ENCODE measurements at places on chromosomes 6 and 20. TPM values are rescaled to one million over a fixed set of nuclear protein-coding genes. Genes with fewer than 3 reads are reported as not detected.

DNA sequence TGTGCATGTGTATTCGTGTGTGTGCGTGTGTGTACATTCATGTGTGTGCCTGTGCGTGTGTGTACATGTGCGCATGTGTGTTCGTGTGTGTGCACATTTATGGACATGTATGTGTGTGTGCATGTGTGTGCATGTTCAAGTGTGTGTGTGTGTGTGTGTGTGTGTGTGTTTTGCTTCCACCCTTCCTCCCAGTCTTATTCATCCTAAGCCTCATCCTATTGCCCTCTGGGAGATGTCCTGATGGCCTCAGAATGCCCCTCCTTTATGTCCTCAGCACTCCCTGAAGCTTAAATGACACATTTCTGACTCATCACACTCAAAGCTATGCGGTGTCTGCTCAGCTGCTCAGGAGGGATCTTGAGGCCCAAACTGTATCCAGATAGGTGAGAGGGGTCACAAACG, 76.6 kb upstream of the CCDC167 start:
- peaks cover 9% of the 10 kb centered on the region for H3K27me3 ChIP-seq
- H3K27ac ChIP-seq = no peak overlapping the region
- H3K4me1 ChIP-seq = no peaks in the 10 kb centered on the region

The SLC32A1 gene
- total RNA-seq = not detected

DNA sequence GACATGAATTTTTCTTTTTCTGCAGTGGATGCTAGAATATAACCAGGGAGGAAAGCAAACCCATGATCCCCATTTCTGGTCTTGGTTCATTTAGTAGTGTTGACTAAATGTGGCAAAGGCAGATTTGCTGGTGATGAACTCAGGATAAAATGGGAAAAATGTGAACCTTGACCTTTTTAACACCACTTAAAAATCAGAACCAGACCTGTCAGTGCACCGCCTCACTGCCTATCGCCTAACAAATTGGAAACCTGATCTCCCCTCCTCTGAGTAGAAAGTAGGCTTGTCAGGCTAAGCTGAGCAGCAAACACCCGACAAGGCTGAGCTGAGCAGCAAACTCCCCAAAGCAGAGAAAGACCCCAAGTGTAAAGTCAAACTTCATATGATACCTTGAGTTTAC, 254.8 kb downstream of the FOXC1 start:
- no peaks in the 10 kb centered on the region for H3K27me3 ChIP-seq
- no peak for DNase-seq
- no peaks in the 10 kb centered on the region for H3K4me1 ChIP-seq
- no peak overlapping the region for H3K4me3 ChIP-seq

GRCh38 chr20:44888226-44889103, 3.0 kb downstream of the YWHAB start:
- DNase-seq = no peak
- no peaks in the 10 kb centered on the region for H3K27me3 ChIP-seq
- peaks cover 55% of the 10 kb centered on the region for H3K36me3 ChIP-seq
- peak overlapping the region; percentile 22 for H3K27ac ChIP-seq

GRCh38 chr6:129370268-129370916, 339.6 kb downstream of the ARHGAP18 start:
- H3K36me3 ChIP-seq = no peaks in the 10 kb centered on the region
- H3K4me3 ChIP-seq = no peak overlapping the region
- H3K27ac ChIP-seq = no peak overlapping the region

DNA sequence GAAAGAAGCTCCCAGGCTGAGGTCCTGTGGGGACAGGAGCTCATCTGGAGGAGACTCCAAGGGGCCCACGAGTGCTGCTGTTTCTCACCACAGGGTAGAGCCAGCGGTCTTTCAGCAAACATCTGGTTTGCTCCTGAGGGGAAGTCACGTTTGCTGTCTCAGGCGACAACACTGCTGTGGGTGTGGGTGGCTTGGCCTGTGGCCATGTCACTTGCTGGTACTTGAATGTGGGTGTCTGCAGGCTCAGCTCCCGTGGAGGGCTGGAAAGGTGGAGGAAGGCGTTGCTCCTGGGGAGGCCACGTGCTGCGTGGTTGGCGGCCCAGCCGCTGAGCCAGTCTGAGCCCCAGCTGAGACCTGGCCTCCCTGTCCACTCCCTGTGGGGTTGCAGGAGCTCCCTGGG, 52.8 kb upstream of the MPC1 start:
- H3K4me3 ChIP-seq = no peak overlapping the region
- H3K4me1 ChIP-seq = peaks cover 17% of the 10 kb centered on the region
- H3K36me3 ChIP-seq = no peaks in the 10 kb centered on the region

GRCh38 chr6:117684749-117685148, 9.5 kb downstream of the NUS1 start:
- no peak for DNase-seq
- H3K4me1 ChIP-seq = peaks cover 22% of the 10 kb centered on the region
- H3K27me3 ChIP-seq = no peaks in the 10 kb centered on the region
- H3K4me3 ChIP-seq = no peak overlapping the region
- no peak overlapping the region for H3K27ac ChIP-seq

DNA sequence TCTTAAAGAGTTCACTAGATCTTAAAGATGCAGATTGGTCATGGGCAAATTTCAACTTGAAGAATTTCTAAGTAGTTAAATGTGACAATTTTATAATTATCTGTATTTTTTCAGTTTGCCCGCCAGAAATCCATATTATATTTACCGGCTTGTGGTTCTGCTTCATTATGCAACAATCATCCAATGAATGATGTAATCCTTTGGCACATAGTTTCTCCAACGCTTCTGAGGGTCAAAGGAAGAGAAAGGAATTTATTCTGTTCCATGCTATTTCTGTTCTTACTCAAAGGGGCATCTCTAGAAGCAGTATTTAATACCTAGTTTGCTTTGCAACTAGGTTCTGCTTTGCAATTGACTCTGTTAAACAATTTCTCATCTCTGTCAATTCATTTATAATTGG, 359.3 kb upstream of the PLCB4 start:
- DNase-seq = no peak
- H3K4me1 ChIP-seq = no peaks in the 10 kb centered on the region
- no peak overlapping the region for H3K27ac ChIP-seq
- no peak overlapping the region for H3K4me3 ChIP-seq
- no peaks in the 10 kb centered on the region for H3K36me3 ChIP-seq

Data from activated CD8-positive, alpha-beta T cell treated with anti-CD3 and anti-CD28 coated beads, Interleukin-2, amount 10 ng/mL, durations not matched to agents 7 days and 5 days (primary cell).